ENCODE measurements at places on chromosomes 6 and 20.

GRCh38 chr6:35673755-35674154, 15.0 kb downstream of the FKBP5 start:
- no peak for DNase-seq

GRCh38 chr6:155216312-155217046, 47.3 kb upstream of the CLDN20 start:
- no peak for DNase-seq

GRCh38 chr6:42727087-42727611, 4.8 kb upstream of the PRPH2 start:
- peak; percentile 60 for DNase-seq

GRCh38 chr20:44187054-44187771, at the start of gene JPH2:
Gene JPH2, minus strand, starts transcription at chr20:44187188. Its CDS starts 483 bp downstream, at chr20:44186705.
- no peak for DNase-seq

GRCh38 chr6:80148220-80148619, 41.7 kb downstream of the BCKDHB start:
- no peak for DNase-seq

- DNase-seq = no peak
Observed at GRCh38 chr20:2179233-2179580, 77.6 kb downstream of the STK35 start.

- DNase-seq = no peak
Observed at GRCh38 chr6:44132476-44132875, 5.1 kb downstream of the TMEM63B start.

GRCh38 chr20:16485401-16485800, 87.8 kb downstream of the KIF16B start:
- DNase-seq = no peak

DNA sequence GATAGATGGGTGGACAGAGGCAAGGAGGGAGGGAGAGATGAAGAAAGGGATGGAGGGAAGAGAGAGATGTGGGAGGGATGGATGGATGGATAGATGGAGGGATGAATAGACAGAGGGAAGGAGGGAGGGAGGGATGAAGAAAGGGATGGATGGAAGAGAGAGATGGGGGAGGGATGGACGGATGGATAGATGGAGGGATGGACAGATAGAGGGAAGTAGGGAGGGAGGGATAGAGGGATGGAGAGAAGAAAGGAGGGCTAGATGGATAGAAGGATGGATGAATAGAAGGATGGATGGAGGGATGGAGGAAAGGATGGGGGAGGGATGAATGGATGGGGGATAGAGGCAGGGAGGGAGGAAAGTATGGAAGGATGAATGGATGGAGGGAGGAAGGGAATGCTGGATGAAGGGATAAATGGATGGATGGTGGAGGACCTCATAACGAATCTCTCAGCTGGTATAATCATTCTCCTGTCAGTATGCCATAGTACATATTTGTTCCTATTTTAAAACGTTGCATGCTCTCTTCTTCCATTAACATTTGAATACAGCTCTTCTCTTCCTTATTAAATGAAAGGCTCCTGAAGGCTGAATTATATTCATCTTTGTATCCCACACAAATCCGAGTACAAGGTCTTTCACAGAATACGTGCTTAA, 136.4 kb downstream of the HIVEP2 start:
- DNase-seq = no peak

DNA sequence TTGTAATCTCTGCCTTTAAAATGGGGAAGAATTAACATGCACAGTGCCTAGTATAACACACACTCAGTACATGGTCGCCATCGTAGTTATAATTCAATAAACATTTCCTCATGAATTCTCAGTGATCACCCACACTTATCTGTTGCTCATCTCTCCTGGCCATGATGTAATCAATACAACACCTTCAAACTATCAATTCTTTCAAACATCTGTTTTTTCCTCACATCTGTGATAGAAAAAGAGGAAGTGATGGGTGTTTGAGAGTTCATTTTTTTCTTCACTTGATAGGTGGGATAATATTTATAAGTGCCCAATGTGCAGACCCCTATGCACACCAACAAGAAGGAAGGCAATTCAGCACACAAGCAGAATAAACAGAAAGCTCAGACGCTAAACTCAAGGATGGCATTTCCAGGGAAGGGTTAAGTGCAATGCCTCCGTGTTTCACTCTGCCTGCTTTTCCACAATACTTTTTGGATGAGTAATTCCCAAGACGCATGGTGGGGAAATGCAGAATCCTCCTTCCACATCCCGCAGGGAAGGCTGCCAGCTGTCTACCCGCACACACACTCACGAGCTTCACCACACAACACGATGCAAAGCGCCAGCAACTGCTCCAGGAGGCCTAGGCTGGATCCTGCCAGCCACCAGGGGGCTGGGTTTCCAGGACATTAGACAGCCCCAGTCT, 100.3 kb downstream of the GMPR start:
- DNase-seq = peak; percentile 70

DNA sequence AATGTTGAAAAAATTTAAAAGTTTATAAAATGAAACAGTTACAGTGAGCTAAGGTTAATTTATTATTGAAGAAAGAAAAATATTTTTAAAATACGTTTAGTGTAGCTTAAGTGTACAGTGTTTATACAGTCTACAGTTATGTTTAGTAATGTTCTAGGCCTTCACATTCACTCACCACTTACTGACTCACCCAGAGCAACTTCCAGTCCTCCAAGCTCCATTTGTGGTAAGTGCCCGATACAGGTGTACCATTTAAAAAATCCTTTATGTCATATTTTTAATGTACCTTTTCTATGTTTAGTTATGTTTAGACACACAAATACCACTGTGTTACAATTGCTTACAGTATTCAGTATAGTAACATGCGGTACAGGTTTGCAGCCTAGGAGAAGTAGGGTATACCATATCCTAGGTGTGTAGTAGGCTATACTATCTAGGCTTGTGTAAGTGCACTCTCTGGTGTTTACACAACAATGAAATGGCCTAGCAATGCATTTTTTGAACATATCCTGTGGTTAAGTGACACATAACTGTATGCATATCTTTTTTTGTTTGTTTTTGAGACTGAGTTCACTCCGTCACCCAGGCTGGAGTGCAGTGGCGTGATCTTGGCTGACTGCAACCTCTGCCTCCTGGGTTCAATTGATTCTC, 26.3 kb downstream of the FLRT3 start:
- DNase-seq = no peak

DNA sequence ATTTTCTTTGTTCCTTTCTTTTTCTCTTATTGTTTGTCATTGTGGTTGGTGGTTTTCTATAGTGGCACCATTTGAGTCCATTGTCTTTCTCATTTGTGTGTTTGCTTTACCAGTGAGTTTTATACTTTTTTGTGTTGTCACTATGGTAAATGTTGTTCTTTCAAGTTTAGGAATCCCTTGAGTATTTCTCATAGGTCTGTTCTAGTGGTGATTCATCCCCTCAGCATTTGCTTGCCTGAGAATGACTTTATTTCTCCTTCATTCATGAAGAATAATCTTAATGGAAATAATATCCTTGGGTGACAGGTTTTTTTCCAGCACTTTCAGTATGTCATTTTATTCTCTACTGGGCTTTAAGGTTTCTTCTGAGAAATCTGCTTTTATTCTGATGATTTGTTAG, 209.2 kb upstream of the ASCC3 start:
- DNase-seq = no peak

- no peak for DNase-seq
Observed at GRCh38 chr20:38633577-38634093, 32.0 kb downstream of the ARHGAP40 start.

DNA sequence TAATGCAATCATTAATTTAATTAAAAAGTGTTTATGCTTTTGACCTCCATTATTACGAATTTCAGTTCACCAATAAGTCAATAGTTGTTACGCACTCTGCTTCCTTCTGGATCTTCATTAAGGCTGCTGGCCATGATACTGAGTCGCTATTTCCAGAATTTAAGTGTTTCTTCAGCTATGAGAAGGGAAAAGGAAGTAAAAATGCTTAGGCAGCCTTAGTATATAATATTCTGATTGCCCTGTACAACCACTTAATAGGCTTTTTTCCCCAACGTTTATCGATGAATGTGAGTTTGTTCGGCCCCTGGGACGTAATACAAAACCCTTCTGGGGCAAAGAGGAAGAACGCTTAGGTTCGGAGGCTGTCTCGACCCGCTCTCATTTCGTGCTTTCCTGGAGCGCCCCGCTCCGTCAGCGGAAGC, 644 bp downstream of the OARD1 start:
- DNase-seq = peak; percentile 81

- no peak for DNase-seq
Observed at GRCh38 chr20:4411744-4412143, 310.0 kb upstream of the PRND start.

DNA sequence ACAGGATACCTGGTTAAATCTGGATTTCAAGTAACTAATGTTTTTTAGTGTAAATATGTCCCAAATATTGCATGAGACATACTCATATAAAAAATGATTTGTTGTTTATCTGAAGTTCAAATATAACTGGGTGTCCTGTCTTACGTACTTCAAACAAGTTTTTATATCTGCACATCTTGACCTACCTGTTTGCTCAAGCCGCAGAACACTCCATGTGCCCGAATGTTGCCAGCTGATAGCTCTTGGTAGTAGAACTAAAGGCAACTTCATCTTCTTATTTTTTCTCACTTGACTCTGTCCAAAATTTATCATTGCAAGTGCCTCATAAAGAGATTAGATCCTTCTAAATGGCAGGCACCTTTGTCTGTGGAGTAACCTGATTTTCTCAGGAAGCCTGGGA, 39.1 kb upstream of the KLHL31 start:
- DNase-seq = no peak

DNA sequence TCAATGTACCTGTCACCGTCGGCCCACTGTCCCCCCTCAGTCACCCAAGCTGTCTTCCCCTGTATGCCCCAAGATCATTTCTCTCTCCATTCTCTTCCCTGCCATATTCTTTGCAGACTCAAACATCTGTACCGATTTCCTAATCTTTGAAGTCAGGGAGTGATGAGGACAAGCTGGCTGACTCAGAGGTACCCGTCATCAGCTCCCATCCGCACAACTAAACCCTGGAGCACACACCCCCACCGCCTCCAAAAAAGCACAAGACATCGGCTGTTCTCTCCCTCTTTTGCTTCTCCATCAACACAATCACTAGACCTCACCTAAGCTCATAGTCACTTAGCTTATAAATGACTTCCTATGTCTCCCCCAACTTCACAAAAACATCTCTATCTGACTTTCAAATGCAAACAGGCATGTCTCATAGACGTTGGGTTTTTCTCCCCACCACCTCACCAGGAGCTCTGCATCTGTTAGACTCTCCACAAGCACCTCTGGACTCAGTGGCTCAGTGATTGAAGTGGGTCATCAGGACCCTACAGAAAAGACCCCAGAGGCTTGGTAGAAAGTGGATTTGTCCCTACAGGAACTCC, 11.5 kb upstream of the NFATC2 start:
- DNase-seq = no peak

GRCh38 chr6:27825025-27825793, 87.0 kb downstream of the OR2B2 start:
- DNase-seq = no peak

- no peak for DNase-seq
Observed at GRCh38 chr20:1660246-1660645, 2.7 kb upstream of the SIRPG start.

DNA sequence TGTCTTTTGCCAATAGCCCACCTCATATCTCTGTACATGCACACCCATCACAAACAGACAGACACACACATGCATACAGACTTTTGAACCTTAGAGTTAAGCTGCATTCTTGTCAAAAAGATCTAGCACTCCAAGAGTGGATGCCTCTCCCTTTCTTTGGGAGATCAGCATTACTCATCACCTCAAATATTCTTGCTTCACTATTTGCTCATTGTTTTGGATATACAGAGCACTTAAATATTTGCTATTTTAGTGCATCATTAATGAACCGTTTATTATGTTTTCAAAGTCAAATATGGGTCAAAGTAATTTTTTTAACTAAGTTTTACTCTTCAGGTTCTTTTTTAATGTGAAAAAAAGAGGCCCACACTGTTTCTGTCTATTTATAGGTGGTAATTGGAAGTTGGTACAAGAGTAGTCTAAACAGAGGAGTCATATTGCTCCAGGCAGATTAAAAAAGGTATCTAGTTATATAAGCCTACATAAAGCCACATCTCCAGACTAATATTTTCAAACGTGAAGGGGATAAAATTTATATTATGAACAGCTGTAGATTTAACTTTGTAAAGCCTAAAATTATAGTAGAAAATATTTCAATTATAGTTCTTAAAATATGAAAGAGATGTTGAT, 102.6 kb downstream of the FLRT3 start:
- no peak for DNase-seq
